ENCODE measurements at places on chromosomes 5 and 9. TPM values are rescaled to one million over a fixed set of nuclear protein-coding genes. Genes with fewer than 3 reads are reported as not detected.

STK32A gene
- 0.27 TPM for total RNA-seq

DNA sequence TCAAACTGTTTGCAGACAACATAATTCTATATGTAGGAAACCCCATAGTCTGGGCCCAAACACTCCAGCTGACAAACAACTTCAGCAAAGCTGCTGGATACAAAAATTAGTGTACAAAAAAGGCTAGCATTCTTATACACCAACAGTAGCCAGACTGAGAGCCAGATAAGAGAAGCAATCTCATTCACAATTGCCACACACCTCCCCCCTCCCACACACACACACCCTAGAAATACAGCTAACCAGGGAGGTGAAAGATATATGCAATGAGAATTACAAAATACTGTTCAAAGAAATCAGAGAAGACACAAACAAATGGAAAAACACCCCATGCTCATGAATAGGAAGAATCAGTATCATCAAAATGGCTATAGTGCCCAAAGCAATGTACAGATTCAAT, 9.0 kb downstream of the MTREX start:
- H3K27me3 ChIP-seq, result no peaks in the 10 kb centered on the region
- no peak for DNase-seq
- H3K27ac ChIP-seq, result no peak overlapping the region
- no peak overlapping the region for H3K4me3 ChIP-seq
- H3K36me3 ChIP-seq, result no peaks in the 10 kb centered on the region
- H3K4me1 ChIP-seq, result no peaks in the 10 kb centered on the region

DNA sequence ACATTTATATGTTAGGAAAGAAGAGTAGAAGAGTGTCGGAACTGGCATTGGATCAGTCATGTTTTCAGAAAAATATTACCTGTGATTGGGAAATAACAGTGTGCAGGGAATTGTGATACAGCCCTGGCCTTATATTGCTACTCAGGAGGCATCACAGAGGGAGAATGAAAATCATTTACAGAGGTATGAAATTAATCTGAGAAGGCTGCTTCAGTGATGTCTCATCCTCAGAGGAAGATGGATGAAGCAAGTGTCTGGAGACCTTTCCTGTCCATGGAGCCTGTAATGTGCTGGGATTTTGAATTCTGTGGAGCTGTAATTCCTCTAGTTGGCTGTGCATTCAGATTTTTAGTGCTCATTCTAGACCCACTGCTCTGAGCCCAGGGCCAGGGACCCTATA, 3.8 kb downstream of the ACTBL2 start:
- no peak overlapping the region for H3K4me3 ChIP-seq
- H3K27me3 ChIP-seq, result no peaks in the 10 kb centered on the region

DNAJC21 gene
- 26.6 TPM for total RNA-seq

AGXT2 gene
- total RNA-seq, result 5.5 TPM

GRCh38 chr9:17004500-17004899, 130.3 kb upstream of the CNTLN start:
- no peak for DNase-seq
- H3K4me3 ChIP-seq, result no peak overlapping the region
- H3K4me1 ChIP-seq, result no peaks in the 10 kb centered on the region
- H3K27ac ChIP-seq, result no peak overlapping the region
- no peaks in the 10 kb centered on the region for H3K36me3 ChIP-seq

DNA sequence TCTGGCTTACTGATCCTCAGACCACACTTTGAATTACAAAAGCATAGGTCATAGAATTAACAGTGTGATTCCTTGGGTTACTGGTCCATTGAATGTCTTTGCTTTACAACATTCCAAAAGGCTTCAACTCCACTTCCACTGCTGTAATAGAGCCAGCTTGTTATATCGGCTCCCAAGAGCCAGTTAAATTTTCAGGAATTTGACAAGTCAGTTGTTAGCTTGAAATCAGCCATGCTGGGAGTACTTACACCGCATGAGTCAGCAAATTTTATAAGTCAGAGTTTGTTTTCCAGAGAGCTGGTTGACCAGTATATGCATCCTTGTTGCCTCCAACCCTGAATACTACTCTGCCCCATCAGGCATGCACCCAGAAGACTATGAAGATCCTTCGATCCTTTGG, 73.1 kb downstream of the FOXB2 start:
- H3K4me1 ChIP-seq, result no peaks in the 10 kb centered on the region
- H3K27ac ChIP-seq, result no peak overlapping the region
- H3K36me3 ChIP-seq, result no peaks in the 10 kb centered on the region
- H3K4me3 ChIP-seq, result no peak overlapping the region

GRCh38 chr5:115766608-115767007, 49.9 kb downstream of the CDO1 start:
- H3K4me1 ChIP-seq, result no peaks in the 10 kb centered on the region
- no peaks in the 10 kb centered on the region for H3K27me3 ChIP-seq
- H3K36me3 ChIP-seq, result no peaks in the 10 kb centered on the region
- no peak overlapping the region for H3K27ac ChIP-seq

DNA sequence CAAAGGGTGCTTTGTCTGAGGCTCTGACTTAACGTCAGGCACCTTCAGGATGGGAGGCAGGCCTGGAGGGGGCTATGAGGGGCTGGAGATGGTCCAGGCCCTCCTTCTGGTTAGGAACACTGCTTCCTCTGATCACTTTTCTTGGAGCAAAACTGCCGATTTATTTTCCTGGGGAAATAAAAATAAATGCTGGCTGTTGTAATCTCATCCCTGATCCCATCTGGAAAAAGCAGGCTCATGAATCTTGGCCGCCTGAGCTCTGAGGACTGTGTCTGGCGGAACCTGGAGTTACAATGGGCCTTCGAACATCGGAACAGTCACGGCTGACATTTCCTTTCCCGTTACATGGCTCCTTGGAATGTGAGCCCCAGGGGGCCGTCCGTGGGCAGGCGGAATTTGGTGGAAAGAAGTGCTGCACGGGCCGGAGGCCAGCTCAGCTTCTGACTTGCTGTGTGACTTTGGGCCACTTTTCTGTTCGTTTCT, 157.8 kb downstream of the RGS3 start:
- H3K4me3 ChIP-seq, result no peak overlapping the region
- no peaks in the 10 kb centered on the region for H3K36me3 ChIP-seq
- no peak overlapping the region for H3K27ac ChIP-seq

GRCh38 chr5:32014096-32014745, 159.9 kb downstream of the GOLPH3 start:
- no peak for DNase-seq
- H3K4me1 ChIP-seq, result no peaks in the 10 kb centered on the region
- no peaks in the 10 kb centered on the region for H3K27me3 ChIP-seq
- no peak overlapping the region for H3K27ac ChIP-seq
- no peak overlapping the region for H3K4me3 ChIP-seq

- H3K36me3 ChIP-seq, result no peaks in the 10 kb centered on the region
- H3K4me1 ChIP-seq, result peaks cover 8% of the 10 kb centered on the region
- H3K27me3 ChIP-seq, result no peaks in the 10 kb centered on the region
- no peak overlapping the region for H3K4me3 ChIP-seq
- no peak for DNase-seq
These were observed 42.3 kb upstream of the NOTCH1 start for GRCh38 chr9:136587944-136588662.

PIP5KL1 gene
- total RNA-seq, result not detected

- no peak for DNase-seq
- no peaks in the 10 kb centered on the region for H3K36me3 ChIP-seq
- no peak overlapping the region for H3K4me3 ChIP-seq
- no peaks in the 10 kb centered on the region for H3K27me3 ChIP-seq
These were observed 88.1 kb upstream of the TLE1 start for GRCh38 chr9:81777482-81777881.

- no peak overlapping the region for H3K4me3 ChIP-seq
- DNase-seq, result no peak
- no peaks in the 10 kb centered on the region for H3K4me1 ChIP-seq
These were observed 21.7 kb upstream of the SPINK7 start for GRCh38 chr5:148290271-148291195.

SYNPO gene
- total RNA-seq, result 88.3 TPM

- H3K27me3 ChIP-seq, result no peaks in the 10 kb centered on the region
- no peak overlapping the region for H3K4me3 ChIP-seq
- H3K4me1 ChIP-seq, result no peaks in the 10 kb centered on the region
- H3K36me3 ChIP-seq, result no peaks in the 10 kb centered on the region
- no peak for DNase-seq
These were observed 82.1 kb downstream of the FSTL4 start for GRCh38 chr5:133530270-133530669.

COL23A1 gene
- 5.8 TPM for total RNA-seq

DNA sequence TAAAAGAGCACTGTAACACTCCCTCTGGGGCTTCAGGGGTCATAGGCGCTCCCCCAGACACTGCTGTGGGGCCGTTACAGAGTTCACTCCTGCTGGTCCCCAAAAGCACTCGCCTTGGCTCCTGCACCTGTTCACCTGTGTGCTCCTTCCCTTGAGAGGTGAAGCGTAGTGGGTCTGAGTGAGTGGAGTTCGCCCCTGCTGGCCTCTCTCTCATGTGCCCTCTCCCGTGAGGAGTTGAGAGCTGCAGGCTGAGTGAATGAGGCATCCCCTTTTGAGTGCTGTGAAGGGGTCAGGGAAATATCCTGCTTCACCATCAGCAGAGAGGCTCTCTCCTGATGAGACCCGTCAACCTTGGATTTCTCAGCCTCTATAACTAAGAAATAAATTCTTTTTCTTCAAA, 134.6 kb upstream of the TUT7 start:
- DNase-seq, result no peak
- H3K27ac ChIP-seq, result no peak overlapping the region
- H3K36me3 ChIP-seq, result no peaks in the 10 kb centered on the region
- H3K27me3 ChIP-seq, result no peaks in the 10 kb centered on the region

SH3RF2 gene
- 39.6 TPM for total RNA-seq

DNA sequence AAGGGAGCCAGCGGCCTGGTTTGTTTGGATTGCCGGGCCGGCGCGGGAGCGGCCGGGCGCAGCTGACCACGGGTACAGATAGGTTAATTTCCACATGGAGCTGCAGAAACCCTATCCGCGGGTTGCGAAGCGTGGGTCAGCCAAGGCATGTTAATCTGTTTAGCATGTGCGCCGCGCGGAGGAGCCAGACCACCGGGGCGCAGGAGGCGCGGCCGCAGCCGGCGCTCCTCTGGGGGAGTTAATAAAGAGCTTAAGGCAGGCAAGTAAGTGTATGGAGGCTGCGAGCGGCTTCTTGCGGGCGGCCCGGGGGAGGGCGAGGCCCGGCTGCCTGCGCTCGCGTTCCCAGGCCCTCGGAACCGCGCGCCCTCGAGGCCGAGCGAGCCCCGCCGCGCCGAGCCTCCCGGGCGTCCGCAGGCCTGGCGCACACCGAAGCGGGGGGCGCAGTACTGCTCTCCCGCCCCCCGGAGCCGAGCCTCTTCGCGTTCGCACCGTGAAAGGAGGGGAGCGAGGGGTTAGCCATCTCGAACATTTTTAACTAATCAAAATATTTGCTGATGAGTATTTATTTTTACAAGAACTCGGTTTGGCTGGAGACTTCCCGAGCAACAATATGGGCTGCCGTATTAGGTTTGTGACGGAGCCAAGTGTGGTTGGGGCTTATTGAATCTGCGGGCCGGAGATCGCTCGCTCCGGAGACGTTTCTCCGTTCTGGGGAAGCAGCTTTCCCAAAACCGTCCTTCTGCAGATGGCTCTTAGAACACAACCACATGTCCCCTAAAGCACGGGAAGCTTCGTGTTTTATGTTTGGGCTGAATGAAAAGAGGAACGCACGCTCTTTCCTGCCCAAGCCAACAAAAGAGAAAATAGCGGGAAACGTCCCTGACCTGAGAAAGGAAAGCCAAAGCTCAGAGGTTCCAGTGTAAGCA, 28.8 kb downstream of the FOXD1 start:
- no peak overlapping the region for H3K4me3 ChIP-seq
- no peaks in the 10 kb centered on the region for H3K36me3 ChIP-seq
- no peaks in the 10 kb centered on the region for H3K4me1 ChIP-seq
- DNase-seq, result no peak

LPAR1 gene
- total RNA-seq, result 56.1 TPM

DNA sequence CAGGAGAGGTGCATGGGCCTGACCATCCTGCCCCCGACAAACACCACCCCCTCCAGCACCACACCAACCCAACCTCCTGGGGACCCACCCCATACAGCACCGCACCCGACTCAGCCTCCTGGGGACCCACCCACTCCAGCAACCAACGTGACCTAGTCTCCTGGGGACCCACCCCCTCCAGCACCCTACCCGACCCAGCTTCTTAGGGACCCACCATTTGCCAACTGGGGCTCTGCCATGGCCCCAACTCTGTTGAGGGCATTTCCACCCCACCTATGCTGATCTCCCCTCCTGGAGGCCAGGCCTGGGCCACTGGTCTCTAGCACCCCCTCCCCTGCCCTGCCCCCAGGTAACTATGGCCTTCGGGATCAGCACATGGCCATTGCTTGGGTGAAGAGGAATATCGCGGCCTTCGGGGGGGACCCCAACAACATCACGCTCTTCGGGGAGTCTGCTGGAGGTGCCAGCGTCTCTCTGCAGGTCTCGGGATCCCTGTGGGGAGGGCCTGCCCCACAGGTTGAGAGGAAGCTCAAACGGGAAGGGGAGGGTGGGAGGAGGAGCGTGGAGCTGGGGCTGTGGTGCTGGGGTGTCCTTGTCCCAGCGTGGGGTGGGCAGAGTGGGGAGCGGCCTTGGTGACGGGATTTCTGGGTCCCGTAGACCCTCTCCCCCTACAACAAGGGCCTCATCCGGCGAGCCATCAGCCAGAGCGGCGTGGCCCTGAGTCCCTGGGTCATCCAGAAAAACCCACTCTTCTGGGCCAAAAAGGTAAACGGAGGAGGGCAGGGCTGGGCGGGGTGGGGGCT, 4.6 kb downstream of the CEL start:
- no peaks in the 10 kb centered on the region for H3K4me1 ChIP-seq
- no peak for DNase-seq
- H3K27ac ChIP-seq, result no peak overlapping the region
- no peak overlapping the region for H3K4me3 ChIP-seq
- H3K27me3 ChIP-seq, result no peaks in the 10 kb centered on the region

SELENOP gene
- 5,297 TPM for total RNA-seq

SLC31A2 gene
- total RNA-seq, result 12.4 TPM

GRCh38 chr9:137011907-137012675, 15.7 kb upstream of the CLIC3 start:
- H3K36me3 ChIP-seq, result peaks cover 59% of the 10 kb centered on the region
- no peaks in the 10 kb centered on the region for H3K4me1 ChIP-seq
- no peak for DNase-seq
- no peak overlapping the region for H3K27ac ChIP-seq
- no peak overlapping the region for H3K4me3 ChIP-seq

DNA sequence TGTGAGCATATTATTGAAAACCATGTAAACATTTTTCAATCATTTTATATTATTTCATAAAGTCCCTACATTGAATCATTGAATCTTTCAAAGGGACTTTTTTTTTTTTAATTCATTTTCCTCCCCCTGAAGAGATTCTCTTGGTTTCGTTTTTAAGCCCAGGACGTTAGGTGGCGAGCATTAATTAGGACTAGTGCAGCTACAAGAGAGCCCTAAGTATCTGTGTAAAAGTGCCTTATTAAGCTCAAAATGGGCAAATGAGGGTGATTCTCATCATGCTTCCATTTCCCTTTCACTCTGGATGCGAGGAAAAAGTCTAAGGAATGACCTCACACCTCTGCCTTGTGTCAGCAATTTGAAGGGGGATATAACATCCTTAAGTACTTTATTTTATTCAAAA, 517.9 kb upstream of the ITGA1 start:
- no peak overlapping the region for H3K27ac ChIP-seq
- H3K36me3 ChIP-seq, result no peaks in the 10 kb centered on the region
- no peaks in the 10 kb centered on the region for H3K4me1 ChIP-seq
- no peak for DNase-seq
- H3K27me3 ChIP-seq, result no peaks in the 10 kb centered on the region

SLC25A2 gene
- 1.1 TPM for total RNA-seq

All from Peyer's patch (tissue), 4 donors.